Stimulated activated CD8-positive, alpha-beta memory T cell treated with anti-CD3 and anti-CD28 coated beads, Interleukin-4, amount 100 ng/mL, for 4 hours (primary cell): ENCODE measurements at places on chromosomes 12 and 14.

DNA sequence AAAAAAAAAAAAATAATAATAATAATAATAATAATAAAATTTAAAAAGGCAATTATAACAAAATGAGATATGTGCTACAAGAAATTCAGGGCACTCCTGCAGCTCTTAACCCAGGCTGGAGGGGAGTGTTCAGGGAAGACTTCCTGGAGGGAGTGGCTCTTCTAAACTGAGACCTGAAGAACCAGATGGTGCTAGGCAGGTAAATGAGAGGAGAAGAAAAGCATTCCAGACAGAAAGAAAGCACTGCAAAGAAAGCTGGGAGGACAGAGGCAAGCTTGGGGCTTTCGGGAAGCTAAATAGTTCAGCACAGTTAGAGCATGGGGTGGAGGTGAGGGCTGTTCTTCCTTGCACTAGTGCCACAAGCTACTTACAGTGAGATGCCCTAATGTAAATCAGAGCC lies 9.9 kb upstream of the SRSF9 start:
- no peak for DNase-seq

DNA sequence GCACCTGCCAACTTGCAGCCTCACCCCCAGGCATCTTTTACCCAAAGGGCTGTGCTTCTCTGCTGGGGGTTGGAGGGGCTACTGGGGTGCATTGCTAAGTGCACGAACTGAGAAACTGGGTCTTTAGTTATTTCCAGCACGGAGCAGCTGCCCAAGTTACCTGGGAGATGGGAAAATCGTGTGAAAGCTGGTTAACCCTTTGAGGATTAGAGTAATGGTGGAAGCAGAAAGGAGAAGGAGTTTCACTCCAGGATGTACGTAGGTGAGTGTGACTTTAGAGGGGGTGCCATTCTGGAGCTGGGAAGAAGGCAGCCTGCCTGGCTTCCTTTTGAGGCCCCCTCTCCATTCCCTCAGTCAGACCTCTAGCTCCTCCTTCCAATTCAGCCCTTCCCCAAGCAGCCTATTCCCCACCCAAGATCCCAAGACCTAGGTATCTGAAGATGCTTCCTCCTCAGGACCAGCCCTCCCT lies 1.0 kb upstream of the ADCY6 start:
- no peak for DNase-seq

DNA sequence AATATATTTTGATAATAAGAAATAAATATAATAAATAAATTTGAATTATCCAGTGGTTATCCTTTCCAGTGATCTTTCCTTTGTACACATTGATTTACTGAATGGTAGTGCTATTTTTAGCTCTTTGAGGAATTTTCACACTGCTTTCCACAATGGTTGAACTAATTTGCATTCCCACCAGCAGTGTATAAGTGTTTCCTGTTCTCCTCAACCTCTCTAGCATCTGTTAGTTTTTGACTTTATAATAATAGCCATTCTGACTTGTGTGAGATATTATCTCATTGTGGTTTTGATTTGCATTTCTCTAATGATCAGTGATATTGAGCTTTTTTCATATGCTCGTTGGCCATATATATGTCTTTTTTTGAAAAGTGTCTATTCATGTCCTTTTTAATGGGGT lies 333.7 kb downstream of the RAD51B start:
- DNase-seq: no peak

DNA sequence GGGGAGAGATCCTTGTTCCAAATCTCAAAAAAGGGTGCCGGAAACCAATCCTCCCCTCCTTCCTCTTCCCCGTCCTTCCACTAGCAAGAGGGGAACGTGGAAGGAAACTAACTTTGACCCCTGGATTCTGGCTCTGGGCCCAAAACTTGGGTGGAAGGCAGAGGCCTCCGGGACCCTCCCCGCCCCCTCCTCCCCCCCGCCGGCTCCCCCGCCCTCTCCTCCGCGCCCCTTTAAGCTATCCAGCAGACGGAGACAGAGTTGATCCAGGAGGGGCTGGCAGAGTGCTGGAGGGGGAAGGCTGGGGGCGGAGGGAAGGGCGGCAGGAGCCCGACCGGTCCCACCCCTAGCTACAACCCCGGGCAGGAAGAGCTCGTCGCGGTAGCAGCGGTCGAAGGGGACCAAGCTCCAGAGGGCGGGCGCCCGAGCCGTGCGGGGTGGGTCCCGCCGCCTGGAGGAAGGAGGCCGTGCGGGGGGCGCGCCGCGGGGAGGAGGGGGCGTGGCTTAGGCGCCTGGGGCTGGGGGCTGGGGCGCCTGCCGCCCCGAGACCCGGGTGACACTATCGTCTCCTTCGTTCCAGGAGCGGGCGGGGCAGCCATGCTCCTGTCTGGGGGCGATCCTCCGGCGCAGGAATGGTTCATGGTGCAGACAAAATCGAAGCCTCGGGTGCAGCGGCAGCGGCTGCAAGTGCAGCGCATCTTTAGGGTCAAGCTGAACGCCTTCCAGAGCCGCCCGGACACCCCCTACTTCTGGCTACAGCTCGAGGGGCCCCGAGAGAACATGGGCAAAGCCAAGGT lies at the start of gene NYNRIN:
Gene NYNRIN, plus strand, starts transcription at position 351 of the 794 bp plus-strand sequence. Its CDS starts 244 bp downstream, at position 595.
- DNase-seq: no peak

DNA sequence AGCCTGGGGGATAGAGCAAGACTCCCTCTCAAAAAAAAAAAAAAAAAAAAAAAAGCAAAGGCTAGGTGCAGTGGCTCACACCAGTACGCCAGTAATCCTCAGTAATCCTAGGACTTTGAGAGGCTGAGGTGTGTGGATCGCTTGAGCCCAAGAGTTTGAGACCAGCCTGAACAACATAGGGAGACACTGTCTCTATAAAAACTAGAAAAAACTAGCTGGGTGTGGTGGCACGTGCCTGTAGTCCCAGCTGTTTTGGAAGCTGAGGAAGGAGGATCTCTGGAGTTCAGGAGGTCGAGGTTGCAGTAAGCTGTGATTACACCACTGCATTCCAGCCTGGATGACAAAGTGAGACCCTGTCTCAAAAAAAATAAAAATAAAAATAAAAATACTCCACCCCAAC lies 8.9 kb upstream of the RBM25 start:
- DNase-seq: no peak

DNA sequence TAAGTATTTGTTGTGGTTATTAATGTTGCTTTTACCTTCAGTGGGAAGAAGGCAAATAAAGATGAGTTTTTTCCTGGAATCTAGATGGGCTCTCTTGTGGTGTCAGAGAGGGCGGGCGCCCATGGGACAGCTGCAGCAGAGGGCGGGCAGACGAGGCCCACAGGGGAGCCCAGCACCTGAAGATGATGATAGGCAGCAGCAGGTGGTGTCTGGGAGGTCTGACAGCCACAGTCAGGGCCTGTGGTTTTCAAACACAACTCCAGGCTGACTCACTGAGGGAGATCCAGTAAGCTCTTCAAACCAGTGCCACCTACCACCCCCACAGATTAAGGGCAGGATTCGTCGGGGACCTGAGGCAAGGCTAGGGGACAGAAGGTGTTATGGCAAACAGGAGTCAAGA lies 42.8 kb downstream of the NKX2-1 start:
- DNase-seq: no peak

- DNase-seq: no peak
These were observed 67.3 kb upstream of the FUT8 start for GRCh38 chr14:65345266-65345665.

DNA sequence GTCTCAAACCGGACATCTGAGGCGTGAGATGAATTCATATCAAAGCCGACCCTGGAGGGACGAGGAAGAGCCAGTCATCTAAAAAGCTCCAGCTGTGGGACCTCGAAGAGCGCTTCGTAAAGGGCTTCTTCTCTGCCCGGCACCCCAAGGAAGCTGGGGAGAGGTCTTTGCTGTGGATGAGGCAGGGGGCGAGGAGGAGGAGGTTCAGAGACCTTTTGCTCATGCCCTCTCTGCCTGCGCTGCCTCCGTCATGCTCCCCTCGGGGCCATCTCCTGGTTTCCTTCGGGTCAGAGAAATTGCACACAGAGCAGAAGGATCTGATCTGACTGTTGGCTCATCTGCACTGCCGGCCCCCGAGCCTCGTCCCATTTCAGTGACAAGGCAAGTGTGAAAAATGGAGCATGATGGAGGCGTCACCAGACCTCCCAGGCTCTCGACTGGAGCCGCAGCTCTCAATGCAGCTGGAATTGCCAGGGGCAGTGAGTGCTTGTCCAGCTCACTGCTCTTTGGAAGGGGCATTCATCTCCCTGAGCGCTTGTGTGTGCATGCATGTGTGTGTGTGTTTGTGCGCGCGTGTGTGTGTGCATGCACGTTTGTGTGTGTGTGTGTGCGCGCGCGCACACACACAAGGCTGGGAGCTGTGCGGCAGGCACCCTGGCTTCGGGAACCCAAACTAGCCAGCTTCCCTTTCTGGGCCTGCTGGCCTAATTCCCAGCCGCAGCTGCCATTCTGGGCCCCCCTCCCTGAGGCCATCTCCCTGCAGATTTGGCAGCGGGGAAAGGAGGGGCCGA lies 9.2 kb downstream of the CABP1 start:
- DNase-seq: no peak

GRCh38 chr12:126147321-126147720 lies 1082.1 kb downstream of the AACS start:
- no peak for DNase-seq

GRCh38 chr14:94173885-94174603 lies at the start of gene PPP4R4:
Gene PPP4R4, plus strand, starts transcription at chr14:94174322. Its CDS starts 144 bp downstream, at chr14:94174466.
- peak; percentile 76 for DNase-seq

GRCh38 chr12:53160673-53161072 lies 19.8 kb upstream of the ZNF740 start:
- no peak for DNase-seq

DNA sequence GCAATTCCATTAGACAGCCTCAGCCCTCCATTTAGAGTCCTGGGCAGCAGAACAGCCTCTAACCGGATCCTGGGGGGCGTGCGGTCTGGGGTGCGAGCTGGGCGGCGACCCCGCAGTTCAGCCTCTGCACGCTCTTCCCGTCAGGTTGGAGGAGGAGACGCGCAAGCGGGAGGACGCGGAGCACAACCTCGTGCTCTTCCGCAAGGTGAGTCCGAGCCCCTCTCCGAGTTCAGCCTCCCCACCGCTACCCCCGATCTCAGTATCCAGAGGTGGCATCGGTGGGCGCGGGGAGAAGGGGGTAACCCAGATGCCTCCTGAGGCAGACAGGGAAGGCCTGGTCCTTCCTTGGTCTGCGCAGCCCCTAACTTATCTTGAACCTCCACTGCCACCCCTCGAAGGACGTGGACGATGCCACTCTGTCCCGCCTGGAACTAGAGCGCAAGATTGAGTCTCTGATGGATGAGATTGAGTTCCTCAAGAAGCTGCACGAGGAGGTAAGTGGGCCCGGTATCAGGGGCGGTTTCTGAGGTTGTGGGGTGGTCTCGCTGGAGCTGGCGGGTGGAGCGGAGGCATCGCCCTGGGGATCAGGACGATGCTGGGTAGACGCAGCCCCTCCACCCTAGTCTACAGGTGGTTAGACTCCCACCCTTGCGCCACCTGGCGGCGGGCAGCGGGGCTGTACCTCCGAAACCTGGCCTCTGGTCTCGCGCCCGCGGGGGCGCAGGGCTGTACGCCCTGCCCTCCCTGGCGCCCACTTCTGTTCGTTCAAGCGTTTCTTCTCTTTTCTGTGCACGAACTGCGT lies 1.3 kb downstream of the PRPH start:
- peak; percentile 38 for DNase-seq

DNA sequence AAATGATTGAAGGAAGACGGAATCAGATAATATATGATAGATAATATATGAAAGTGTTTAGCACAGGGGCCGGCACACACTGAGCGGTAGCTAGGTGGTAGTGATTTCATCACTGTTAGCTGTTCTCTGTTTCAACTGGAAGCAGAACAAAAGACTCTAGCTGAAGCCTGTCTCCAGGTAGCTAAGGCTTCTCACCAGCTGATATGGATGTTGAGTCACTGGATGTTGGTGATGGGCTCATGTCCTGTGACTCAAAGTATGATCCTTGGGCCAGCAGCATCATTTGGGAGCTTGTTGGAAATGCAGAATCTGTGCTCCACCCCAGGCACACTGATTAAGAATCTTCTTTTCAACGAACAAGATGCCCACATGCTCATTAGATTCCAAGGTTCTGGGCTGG lies 21.7 kb upstream of the KCNA5 start:
- no peak for DNase-seq

GRCh38 chr12:96020314-96021003 lies 14.9 kb downstream of the LTA4H start:
- DNase-seq: no peak

GRCh38 chr12:13192719-13193118 lies 3.8 kb upstream of the EMP1 start:
- no peak for DNase-seq

DNA sequence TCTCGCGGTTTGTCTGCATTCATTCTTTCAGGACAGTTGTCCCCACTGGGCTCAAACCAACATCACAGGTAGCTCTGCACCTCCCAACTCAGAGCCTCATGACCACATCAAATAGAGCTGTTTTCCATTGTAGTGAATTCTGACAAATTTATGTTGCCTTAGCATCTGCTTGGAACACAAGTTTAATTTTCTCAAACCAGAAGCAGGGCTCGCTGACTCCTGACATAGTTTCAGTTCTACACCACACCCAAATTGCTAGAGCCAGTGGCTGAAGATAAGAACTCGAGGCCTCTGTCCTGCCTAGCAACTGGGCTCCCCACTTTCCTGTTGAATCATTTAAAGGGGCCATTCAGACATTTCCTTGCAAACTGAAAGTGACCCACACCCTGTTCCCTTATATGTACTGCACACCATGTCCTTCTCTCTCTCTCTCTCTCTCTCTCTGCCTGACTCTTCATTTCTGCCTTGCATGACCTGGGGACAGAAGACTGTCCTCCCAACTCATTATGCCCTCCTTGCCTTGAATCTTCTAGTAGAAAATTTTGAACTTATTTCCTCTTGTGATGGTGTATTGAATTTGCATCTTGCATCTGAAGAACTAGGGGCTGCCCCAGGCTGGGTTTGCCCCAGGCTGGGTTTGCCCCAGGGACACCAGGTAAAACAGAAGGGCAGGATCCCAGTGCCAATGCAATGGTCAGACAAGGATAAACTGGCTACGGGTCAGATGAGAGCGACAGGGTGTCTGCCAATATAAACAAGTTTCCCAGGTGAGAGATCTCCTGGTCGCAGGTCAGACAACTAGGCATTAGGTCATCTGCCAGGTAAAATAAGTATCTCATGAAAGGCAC lies 9.7 kb upstream of the WSCD2 start:
- DNase-seq: no peak

GRCh38 chr14:52485350-52485960 lies 66.8 kb downstream of the TXNDC16 start:
- DNase-seq: no peak

- no peak for DNase-seq
These were observed 934.4 kb downstream of the AACS start for GRCh38 chr12:125999628-126000027.

GRCh38 chr14:69701291-69701690 lies 65.7 kb upstream of the SRSF5 start:
- no peak for DNase-seq

GRCh38 chr12:85775091-85775490 lies 61.1 kb downstream of the RASSF9 start:
- no peak for DNase-seq

GRCh38 chr12:108253540-108253939 lies 85.6 kb downstream of the CMKLR1 start:
- DNase-seq: no peak

- no peak for DNase-seq
These were observed 65.1 kb downstream of the CRADD start for GRCh38 chr12:93742110-93742934.
